ENCODE measurements at places on chromosomes 5 and 9.

- no peak for DNase-seq
These were observed 98.8 kb upstream of the KLF4 start for GRCh38 chr9:107588393-107588792.

DNA sequence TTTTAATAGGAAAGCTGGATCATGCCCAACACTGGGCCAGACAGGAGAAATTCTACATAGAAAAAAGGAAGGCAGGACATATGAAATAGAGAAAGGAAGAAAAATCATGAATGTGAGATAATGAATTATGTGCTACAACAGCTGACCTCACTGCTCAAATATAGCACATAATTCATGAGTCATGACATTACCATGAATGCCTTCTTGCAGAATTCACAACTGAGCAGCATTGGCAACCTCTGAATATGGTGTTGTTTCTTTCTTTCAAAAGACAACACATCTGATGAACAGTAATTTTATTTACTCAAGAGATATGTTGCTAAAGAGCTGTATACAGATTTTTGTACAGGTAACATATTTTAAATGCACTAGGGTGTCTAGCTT lies 34.4 kb downstream of the APBA1 start:
- no peak for DNase-seq

- no peak for DNase-seq
These were observed 17.0 kb downstream of the LHX3 start for GRCh38 chr9:136187683-136188586.

DNA sequence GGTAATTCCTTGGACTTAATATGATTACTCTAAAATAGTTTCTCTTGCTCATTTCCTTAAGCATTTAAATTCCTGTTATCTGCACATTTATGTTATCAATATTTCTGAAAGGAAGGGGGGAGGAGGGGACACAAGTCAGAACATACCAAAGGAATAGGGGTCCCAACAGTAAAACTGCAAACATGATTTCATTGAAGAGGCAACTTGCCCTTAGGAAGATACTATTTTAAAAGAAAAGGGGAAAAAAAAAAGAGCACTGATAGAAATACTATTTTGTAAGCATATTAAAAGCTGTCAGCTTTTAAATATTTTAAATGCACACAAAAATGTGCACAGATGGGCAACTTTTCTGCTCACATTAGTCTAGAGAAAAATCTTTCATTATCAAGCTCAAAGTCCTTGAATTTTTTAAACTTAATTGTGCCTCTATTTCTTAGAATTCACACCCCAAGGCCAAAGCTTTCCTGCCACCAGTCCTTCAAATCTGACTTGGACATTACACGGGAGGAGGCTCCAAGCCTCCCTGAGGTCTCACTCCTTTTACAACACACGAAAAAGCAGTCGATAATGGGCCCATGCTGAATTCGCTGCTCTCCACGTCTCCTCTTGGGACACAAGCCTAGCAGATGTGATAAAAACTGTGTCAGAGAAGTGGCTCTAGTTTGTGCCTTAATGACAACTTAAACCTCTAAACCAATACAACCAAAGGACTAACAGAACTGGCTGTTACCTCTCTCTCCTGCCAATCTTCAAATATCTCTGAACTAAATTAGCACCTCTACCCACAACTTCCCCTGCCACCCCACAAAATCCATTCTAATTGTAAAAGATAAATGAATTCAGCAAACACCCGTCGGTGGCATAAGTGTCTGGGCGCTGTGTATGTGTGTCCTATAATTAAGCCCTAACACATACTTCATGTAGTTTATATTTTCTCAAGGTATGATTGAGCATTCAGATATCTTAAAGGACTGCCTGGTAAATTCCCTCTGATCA lies 154.3 kb downstream of the DENND1A start:
- no peak for DNase-seq

GRCh38 chr9:76373173-76373783 lies 20.9 kb downstream of the RFK start:
- no peak for DNase-seq

- no peak for DNase-seq
These were observed 13.8 kb downstream of the MACIR start for GRCh38 chr5:103272377-103272776.

- DNase-seq, result no peak
These were observed 8.3 kb downstream of the GPX3 start for GRCh38 chr5:151028717-151029116.

DNA sequence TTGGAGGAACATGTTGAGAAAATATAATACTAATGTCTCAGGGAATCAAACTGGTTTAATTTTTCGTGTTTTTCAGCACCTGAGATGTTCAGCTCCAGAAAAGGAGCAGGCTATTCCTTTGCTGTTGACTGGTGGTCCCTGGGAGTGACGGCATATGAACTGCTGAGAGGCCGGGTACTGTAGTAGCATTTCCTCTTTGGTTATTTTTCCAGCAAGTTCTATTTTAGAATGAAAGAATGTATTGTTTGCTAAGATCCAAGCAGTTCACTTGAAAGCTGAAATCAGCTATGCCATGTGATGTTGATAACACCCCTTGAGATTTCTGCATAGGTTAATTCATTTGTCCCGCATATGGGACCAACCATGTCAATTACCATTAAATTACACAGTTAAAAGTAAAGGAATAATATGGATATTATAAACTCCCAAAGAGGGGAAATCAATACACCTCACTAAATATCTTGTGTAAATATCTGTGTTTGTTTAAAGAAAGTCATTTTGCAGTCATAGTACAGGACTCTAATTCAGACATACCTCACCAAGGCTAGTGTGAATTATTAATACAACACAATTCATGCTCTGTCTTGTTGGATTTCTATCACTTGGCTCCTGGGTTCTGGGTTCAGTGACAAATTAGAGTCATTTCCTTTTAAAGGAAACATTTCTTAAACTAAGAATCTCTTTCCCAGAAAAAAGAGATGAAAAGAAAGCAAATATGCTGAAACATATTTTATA lies 126.8 kb downstream of the STK32A start:
- no peak for DNase-seq

- no peak for DNase-seq
These were observed 118.4 kb downstream of the OXCT1 start for GRCh38 chr5:41751867-41752266.

- no peak for DNase-seq
These were observed 21.6 kb downstream of the HMGXB3 start for GRCh38 chr5:150022158-150022531.

DNA sequence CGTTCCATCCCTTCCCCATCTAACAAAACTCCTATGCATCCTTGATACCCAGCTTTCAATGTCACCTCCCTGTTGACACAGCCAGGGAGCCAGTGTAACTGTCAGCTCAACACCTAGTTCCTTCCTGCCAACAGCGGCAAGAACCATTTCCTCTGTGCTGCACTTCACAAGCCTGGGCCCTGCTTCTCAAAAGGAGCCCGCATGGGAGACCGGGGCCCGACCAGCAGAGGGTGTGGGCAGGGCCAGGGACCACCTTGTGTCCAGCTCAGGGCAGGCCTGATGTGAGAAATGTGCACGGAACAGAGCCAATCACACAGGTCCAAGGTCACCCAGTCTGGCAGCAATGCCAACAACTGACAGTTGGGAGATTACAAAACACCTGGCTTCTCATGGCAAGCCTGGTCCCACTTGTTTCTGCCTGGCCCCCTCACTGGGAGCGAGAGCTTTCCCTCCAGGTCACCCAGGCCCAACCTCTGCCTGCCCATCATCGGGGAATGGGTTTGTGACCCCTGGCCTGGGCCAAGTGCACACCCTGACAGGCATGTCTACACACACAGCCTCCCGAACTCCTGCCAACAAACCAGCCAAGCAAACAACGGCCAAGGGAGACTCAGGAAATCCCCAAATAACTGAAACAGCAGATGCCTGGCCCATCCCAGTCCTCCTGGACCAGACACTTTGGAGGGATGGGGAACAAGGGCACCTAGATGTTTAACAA lies 3.1 kb downstream of the RNF44 start:
- no peak for DNase-seq

DNA sequence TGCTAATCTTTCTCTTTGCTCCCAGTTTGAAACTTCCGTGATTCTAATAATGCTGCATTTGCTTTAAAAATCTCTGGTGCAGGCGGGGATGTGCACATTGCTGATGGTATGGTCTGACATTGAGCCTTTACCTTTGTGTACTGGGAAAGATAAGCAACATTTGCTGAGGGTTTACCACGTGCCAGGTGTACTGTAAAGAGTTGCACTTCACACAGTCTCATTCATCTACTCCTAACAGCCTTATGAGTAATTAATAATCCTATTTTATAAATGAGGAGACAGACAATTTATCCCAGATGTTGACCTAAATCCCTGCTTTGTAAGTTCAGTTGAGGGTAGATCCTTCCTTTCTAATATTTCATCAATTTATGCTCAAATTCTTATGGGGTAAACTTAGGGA lies 726 bp upstream of the ADGRV1 start:
- no peak for DNase-seq
